Osteoblast (primary cell): ENCODE measurements at places on chromosomes 11 and 22. TPM values are rescaled to one million over a fixed set of nuclear protein-coding genes. Genes with fewer than 3 reads are reported as not detected.

GRCh38 chr22:37472418-37473006 lies 13.7 kb downstream of the MFNG start:
- no peak for DNase-seq

PRODH gene
- total RNA-seq = under 0.01 TPM in 1 of 2 replicates, not detected in the other

GRCh38 chr11:133064152-133064877 lies 468.0 kb downstream of the OPCML start:
- peak; percentile 91 for DNase-seq

- DNase-seq = peak; percentile 29
Measured at GRCh38 chr11:115266066-115266639, 238.1 kb downstream of the CADM1 start.

GRCh38 chr11:32723332-32723731 lies 71.1 kb downstream of the CCDC73 start:
- no peak for DNase-seq

GRCh38 chr11:44364596-44364995 lies 54.7 kb upstream of the ALX4 start:
- DNase-seq = no peak

DNA sequence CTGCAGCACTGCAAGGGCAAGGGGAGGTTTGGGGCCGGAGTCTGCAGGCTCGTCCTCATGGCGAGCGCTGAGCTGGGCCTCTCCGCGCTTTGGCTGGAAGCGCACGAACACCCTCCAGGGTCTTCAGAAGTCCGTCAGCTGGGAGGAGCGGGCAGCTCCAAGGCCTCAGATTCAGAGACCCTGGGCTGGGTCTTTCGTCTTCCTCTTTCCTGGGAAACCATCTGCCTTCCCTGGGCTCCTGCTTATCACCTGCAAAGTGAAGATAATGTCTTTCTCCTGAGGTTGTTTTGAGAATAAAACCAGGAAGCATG lies 525.6 kb downstream of the BRD1 start:
- no peak for DNase-seq

GRCh38 chr11:76759092-76759491 lies 24.1 kb upstream of the TSKU start:
- no peak for DNase-seq

DNA sequence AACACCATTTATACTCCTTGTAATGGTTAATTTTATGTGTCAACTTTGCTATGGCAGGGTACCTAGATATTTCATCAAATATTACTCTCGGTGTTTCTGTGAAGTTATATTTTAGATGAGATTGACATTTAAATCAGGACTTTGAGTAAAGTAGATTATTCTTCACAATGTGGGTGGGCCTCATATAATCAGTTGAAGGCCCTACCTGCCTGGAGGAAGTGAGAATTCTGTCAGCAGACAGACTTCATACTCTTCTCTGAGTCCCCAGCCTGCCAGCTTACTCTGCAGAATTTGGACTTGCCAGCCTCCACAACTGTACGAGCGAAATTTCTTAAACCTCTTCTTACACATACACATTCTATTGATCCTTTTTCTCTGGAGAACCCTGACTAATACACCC lies 49.3 kb upstream of the SYT9 start:
- no peak for DNase-seq

MUC2 gene
- total RNA-seq = not detected in 2 replicates

C11orf91 gene
- not detected in 2 replicates for total RNA-seq

GRCh38 chr22:24053481-24054226 lies 42.5 kb downstream of the CABIN1 start:
- DNase-seq = no peak

- no peak for DNase-seq
Measured at GRCh38 chr11:34860518-34860917, 55.7 kb downstream of the APIP start.

GRCh38 chr11:121636081-121636799 lies 183.5 kb upstream of the SORL1-AS1 start:
- no peak for DNase-seq

- no peak for DNase-seq
Measured at GRCh38 chr11:83054904-83055380, 16.8 kb downstream of the RAB30 start.

SAA2 gene
- under 0.01 TPM in 1 of 2 replicates, not detected in the other for total RNA-seq

NEFH gene
- under 0.01 and 0.36 TPM in 2 replicates for total RNA-seq

DNA sequence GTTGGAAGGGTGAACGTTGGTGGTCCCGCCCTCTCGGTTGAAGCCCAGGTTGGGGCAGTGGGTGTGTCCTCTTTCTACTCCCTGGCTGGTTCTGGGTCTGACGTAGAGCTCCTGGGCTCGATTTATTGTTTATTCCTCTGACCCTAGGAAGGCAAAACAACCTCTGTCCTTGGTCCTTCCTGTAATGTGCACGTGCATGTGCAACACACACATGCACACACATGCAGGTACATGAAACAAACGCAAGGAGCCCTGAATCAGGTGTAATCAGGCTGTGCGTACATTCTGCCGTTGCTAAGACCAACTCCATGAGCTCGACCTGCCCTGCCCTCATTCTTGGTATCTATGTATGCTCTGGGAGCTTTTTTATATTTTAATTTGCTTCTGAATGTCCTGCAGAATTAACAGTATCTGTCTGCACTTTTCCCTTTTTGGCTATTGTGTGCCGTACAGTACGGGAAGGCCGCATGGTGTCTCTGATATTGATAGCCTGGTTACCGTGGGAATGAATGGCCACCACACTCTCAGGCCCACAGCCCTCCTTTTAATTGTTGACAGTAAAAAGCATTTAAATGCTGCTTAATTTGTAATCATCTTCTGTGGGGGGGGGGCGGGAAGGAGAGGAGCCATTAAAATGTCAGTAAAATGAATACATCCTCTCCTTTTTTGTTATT lies 66.0 kb upstream of the NNMT start:
- no peak for DNase-seq

KCNJ5 gene
- total RNA-seq = 0.29 and 0.36 TPM in 2 replicates

GLYATL1B gene
- total RNA-seq = not detected in 2 replicates

IL17REL gene
- not detected in 2 replicates for total RNA-seq

DNA sequence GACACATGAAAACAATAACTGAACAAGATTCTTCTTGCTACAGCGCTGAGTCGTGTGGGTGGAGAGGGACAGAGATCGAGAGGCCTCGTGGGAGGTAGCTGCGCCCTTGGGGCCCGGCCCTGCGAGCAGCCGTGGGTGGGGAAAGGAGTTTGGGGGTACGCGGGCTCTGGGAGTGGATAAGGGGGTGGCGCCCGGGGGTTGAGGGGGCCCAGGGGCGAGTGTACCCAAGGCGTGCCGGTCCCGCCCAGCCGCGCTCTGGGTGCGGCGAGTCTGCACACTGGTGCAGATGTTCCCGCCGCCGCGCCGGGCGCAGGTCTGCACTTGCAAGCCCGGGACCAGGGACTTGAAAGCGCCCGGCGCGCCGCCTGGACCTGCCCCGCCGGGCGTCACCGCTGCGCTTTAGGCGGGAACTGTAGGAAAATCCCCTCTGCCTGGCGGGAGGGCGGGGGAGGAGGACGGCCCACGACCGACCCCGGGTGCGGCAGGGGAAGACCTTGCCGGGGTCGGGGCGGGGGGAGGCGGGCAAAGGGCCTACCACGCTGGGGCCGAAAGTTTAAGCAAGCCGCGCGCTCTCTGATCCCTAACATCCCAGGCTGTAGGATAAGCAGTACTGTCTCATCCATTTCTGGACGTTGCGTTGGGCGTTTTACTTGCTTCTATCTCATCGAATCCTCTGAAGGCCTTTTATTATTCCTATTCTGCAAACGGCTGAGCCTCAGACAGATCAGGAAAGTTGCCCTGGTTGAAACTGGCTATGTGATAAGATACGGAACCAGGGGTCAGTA lies 1.4 kb upstream of the KREMEN1 start:
- DNase-seq = peak; percentile 73

DNA sequence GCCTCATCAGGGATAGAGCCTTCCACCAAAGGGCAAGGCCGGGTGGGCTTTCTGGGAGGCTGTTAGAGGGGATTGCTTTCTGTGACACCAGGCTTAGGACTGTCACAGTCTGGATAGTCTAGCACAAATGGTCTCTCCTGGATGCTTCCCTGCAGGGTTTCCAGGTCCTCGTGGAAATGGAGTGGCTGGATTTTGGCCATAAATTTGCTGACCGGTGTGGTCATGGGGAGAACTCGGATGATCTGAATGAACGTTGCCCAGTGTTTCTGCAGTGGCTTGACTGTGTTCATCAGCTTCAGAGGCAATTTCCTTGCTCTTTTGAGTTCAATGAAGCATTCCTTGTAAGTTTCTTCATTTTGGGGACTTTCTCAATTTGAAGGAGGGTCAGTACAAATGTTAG lies 67.1 kb upstream of the HORMAD2 start:
- DNase-seq = no peak

BSCL2 gene
- 63.6 and 67.7 TPM in 2 replicates for total RNA-seq

GRCh38 chr11:68340784-68341556 lies 28.6 kb downstream of the LRP5 start:
- DNase-seq = peak; percentile 85

DNA sequence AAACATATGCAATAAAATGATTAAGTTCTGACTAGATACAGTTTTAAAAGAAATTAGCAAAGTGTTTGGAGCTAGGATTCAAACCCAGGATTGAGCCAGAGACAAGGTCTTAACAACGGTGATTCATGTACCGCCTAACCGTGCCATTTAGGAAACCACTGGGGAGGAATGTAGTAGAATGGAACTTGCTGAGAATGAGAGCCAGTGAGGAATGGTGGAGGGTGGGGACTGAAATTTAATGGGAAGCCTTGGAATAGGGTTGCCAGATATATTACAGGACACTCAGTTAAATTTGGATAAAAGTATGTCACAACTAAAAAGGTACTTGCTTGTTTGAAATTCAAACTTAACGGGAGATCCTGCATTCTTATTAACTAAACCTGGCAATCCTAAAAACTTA lies 30.4 kb upstream of the TMEM86A start:
- DNase-seq = no peak

- DNase-seq = no peak
Measured at GRCh38 chr22:36756031-36756430, 19.9 kb downstream of the IFT27 start.

TRIM6 gene
- total RNA-seq = 3.6 and 3.8 TPM in 2 replicates

TREH gene
- total RNA-seq = not detected in 2 replicates
